ENCODE measurements at places on chromosomes 12 and 14.

- no peak for DNase-seq
Measured at GRCh38 chr12:115433014-115433634, 749.1 kb upstream of the TBX3 start.

DNA sequence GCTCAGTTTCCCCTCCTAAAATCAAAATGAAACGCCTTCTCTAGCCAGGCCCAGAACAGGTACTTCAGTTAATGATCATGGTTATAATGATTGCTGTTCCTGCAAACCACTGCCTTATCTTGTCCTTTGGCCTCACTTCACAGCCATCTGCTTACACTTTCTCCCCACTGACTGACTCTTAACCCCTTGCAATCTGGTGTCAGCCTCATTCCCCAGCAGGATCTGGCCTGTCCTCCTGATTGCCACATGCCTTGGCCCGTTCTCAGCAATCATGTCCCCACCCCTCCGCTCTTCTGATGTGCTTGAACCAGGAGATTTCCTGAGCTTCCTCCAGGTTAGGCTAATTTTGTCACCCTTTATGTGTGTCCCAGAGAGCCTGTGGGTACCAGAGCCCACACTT lies 64.5 kb downstream of the KCNA1 start:
- DNase-seq = no peak

- no peak for DNase-seq
Measured at GRCh38 chr14:100602621-100603230, 15.5 kb upstream of the BEGAIN start.

- DNase-seq = no peak
Measured at GRCh38 chr12:11563785-11564739, 85.4 kb upstream of the ETV6 start.

- DNase-seq = peak; percentile 59
Measured at GRCh38 chr12:102811110-102811737, 105.8 kb downstream of the PAH start.

DNA sequence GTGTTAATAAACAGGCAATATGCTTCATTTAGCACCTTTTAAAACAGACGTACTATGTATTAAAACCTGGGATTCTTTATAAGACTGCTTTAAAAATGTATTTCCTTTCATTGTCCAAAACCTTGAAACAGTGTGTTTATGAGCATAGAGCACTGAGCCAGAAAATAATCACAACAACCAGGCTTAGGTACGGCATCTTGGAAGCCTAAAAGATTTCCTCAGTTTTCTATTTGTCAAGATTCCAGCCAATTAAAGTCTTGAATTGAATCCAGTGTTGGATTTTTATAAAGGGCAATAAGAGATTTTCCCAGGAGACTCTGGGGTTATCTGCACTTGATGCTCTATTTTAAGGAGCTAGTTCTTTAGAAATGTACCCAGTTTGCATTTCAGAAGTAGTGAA lies 80.3 kb downstream of the GRIP1 start:
- no peak for DNase-seq

DNA sequence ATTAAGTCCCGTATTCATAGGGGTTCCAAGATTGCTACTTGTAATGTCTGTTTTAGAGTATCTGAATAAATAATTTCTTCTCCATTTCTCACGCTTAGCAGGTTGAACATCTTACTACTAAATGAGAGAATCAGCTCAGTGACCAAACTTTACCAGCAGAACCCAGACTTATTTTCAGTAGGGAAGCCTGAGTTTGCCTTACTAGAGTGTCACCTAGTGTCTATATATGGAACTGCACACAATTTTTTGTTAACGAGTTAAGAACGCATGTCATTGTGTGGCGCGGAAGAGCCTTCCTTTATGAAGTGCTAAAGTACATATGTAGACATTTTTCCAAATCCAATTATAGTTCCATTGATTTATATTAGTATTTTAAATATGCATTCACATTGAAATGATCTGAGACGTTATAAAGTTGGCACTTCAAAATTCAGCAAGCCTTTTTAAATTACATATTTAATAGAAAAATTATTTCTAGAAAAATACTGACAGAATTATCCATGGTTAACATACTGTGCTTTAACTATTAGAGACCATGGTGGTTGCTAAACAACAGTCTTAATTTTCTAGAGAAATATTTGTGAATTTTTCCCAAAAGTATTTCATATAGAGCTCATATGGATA lies 88.3 kb downstream of the RPS29 start:
- peak; percentile 58 for DNase-seq

Data from NCI-H146 (cell line).